Mesendoderm (in vitro differentiated cells): ENCODE measurements at places on chromosomes 11 and 22.
A peak's percentile ranks its signal among the peaks of the same experiment; 100 is the strongest.

DNA sequence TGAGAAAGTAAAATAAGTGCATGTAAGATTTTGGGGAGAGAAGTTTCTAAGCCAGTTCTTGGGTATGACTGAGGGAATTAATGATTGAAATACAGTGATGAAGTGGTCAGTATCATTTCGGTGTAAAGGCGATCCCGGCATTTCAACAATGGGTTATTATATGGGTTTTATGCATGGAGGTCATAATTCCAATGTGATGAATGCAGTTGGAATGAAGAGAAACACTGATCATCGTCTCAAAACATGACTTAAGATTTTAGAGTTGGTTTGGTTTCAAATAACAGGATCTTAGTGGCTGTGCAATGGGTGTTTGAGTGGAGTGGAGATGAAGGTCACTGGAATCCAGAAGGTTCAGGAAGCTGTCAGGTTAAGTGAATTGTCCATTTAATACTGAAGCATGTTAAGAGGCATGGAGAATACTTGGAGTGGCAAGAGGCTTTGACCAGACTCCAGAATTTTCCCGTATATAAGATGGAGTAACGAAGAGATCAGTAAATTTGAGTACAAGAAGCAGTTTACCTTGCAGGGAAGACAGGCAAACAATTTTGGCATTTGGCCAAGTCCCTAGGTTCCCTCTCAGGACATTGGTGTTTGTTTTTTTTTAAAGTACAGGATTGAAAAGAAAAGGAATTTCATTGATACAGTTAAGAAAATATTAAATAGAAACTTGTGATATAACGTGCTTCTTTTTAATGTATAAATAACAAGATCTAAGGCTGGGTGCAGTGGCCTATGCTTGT lies 96.4 kb upstream of the BIRC3 start:
- no peak for DNase-seq

- DNase-seq, result no peak
Measured at GRCh38 chr22:49508561-49508960, 319.1 kb downstream of the BRD1 start.

DNA sequence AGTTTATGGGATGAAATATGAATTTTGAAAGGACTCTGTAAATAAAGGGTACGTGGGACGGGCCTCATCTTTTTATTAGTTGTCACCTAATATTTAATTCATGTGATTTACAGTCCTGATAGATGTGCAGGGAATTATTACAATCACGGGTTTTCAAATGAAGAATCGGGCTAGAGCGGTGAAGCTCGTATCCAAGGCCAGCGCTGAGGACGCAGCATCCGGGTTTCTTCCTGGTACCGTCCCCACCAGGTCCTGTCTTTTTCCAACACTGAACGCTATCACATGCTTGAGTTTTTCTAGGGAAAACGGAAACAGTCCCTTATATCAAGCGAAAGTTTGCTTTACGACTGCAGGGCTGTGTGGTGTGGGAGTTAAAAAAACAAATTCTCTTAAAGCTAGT lies 787 bp downstream of the SMDT1 start:
- peak; percentile 25 for DNase-seq

GRCh38 chr11:70389201-70389600 lies 9.1 kb upstream of the CTTN start:
- DNase-seq, result no peak

GRCh38 chr11:17713851-17714250 lies 5.5 kb upstream of the MYOD1 start:
- DNase-seq, result no peak

DNA sequence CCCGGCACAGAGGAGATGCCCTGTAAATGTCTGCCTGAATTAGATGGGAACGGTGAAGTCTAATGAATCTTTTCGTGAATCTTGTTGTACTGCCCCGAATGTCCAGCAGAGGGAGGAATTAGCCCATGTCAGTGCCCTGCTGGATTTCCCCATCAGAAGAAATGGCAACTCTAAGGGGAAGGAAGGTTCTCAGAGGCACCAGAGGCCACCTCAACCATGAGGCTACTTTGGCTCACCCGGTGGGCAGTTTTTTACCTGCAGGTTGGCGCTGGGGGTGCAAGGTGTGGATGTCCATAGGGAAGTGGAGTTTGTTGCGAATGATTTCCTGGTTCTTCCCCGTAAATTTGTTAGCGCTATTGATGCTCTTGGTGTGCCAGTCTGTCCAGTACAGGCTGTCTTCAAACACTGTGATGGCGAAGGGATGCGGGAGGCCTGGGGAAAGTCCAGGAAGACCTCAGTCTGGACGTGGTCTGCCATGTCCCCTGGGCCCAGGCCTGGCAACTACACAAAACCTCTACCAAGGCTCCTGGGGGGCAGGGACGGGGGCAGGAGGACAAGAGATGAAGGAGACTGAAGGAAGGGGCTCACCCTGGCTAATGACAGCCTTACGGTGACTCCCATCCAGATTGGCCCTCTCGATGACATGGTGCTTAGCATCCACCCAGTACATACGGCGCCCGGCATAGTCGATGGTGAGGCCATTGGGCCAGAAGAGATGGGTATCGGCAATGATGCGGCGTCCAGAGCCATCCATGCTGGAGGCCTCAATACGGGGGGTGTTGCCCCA lies 28.5 kb downstream of the LRP4 start:
- DNase-seq, result peak; percentile 85

DNA sequence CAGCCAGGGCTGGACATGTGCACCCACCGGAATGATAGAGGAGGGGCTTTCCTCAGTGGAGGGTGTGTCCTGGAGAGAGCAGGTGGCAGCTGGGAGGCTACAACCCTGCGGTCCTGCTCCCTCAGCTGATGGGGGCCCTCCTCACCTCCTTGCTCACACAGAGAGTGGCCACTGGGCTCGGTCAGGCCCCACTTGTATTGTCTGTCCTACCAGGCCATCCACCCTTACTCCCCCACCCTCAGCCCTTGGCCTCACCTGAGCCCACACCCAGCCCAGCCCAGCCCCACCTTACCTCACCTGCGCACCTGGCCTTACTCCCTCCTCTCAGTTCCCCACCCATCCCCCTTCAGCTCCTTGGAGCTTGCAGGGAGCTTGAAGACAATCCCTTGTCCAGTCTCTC lies 3.1 kb downstream of the TRPM5 start:
- DNase-seq, result no peak

DNA sequence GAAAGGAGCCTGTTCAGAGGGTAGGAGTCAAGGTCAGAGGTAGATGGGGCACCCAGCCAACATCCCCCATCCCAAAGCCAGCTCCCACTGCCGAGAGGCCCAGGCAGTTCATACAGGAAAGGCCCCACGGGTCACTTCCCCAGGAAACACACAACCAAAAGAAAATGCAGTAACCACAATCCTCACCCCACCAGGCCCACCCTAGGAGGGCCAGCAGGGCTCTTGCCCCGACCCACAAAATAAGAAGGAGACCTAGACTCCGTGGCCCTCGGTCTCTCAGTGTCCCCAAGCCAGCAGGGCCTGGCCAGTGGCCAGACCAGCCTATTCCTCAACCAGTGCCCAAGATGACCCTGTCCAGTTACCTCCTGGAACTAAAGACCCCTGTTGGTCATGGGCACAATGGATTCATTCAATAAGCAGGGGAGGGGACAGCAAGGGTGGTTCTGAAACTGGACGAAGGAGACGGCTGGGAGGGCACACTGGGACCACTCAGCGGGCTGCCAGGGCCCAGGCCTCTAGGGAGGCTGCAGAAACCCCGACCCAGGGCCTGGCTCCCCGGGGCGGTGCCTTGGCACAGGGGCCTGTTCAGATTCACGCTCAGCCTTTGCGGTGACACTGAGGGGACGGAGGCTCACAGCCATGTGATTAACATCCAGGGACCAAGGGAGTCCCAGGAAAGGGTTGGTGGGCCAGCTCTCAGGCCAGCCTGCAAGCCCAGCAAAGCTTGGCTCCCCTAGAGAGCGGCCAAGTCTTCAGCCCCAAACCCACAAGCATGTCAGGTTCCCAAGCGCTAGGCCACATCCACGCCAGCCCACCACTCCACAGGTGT lies 5.5 kb downstream of the RAB3IL1 start:
- no peak for DNase-seq

- peak; percentile 76 for DNase-seq
Measured at GRCh38 chr11:27291302-27291889, 71.6 kb downstream of the CCDC34 start.
